NCI-H345 (cell line): ENCODE measurements at places on chromosomes 6 and 20.
A peak's percentile ranks its signal among the peaks of the same experiment; 100 is the strongest.

- DNase-seq: peak; percentile 63
Observed at GRCh38 chr20:31569163-31570020, 35.7 kb upstream of the ID1 start.

GRCh38 chr6:67883500-67884366 lies 751.3 kb upstream of the ADGRB3 start:
- DNase-seq: no peak

- DNase-seq: no peak
Observed at GRCh38 chr20:59299945-59300332, 472 bp upstream of the EDN3 start.

GRCh38 chr6:34531580-34532201 lies 24.4 kb downstream of the SPDEF start:
- no peak for DNase-seq

- no peak for DNase-seq
Observed at GRCh38 chr6:137471497-137471896, 22.7 kb downstream of the OLIG3 start.

- DNase-seq: no peak
Observed at GRCh38 chr20:62423326-62423706, 4.0 kb downstream of the RBBP8NL start.

DNA sequence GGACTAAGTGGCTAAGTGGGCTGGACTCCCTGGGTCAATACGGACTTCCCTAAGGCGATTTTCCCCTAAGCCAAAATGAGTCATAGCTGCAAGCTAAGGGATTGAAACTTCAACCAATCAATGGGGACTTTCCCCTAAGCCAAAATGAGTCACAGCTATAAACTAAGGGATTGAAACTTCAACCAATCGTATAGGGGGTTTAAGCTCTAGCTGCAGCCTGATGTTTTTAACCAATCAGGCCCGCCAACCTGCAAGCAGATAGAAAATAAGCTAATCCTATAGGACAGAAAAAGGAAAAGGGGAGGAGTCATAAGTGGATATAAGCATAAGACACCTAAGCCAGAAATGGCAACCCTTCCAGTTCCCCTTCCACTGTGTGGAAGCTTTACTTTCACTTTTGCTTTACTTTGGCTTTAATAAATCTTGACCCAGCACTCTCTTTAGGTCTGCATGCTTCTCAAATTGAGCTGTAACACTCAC lies 655.0 kb upstream of the HS3ST5 start:
- DNase-seq: no peak

DNA sequence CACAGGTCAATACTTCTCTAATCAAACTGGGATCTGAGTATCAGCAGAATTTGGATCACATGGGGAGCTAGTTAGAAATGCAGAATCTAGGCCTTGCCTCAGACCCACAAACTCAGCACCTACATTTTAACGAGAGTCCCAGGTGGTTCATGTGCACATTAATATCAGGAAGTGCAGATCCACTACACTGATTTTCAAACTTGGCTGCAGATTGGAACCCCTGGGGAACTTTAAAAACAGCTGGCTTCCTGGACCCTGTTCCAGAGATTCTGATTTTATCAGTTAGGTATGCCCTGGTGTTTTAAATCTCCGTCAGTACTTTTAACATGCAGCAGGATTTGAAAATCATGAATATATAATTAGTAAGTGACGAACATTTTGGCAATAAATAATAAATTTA lies 1.9 kb upstream of the CST8 start:
- no peak for DNase-seq

DNA sequence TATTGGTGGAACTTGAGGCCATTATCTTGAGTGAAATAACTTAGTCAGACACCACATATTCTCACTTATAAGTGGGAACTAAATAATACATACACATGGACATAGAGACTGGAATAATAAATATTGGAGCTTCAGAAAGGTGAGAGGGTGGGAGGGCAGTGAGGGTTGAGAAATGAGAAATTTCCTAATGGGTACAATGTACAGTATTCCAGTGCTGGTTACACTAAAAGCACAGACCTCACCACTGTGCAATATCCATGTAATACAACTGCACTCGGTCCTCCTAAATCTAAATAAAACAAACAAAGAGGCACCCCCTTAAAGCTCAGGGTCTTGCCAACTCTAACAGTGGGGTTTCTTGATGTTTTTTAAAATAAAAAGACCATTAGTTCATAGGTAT lies 53.2 kb downstream of the IGF2R start:
- DNase-seq: no peak

- peak; percentile 59 for DNase-seq
Observed at GRCh38 chr6:139778688-139779087, 404.2 kb upstream of the CITED2 start.

GRCh38 chr6:51936531-51937290 lies 150.7 kb downstream of the PKHD1 start:
- DNase-seq: no peak

DNA sequence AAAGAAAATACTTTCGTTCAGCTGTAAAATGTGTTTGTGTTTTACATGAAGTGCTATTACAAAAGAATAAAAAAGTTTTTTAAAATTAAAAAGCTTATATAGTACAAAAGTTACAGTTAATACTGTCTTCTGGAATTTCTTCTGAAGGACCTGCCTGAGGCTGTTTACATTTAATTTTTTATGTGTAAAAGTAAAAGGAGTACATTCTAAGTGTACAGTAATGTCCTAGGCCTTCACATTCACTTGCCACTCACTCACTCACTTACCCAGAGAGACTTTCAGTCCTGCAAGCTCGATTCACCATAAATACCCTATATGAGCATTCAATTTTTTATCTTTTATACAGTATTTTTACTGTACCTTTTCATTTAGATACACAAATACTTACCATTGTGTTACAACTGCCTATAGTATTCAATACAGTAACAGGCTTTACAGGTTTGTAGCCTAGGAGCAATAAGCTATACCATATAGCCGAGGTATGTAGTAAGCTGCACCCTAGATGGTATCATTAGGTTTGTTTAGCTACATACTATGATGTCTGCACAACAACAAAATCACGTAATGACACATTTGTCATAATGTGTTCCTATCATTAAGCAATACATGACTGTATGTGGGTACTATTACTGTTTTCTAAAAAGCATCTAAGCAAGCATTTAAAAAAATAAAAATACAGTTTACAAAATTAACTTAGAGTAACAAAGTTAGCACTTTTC lies 33.0 kb downstream of the RNF146 start:
- no peak for DNase-seq

DNA sequence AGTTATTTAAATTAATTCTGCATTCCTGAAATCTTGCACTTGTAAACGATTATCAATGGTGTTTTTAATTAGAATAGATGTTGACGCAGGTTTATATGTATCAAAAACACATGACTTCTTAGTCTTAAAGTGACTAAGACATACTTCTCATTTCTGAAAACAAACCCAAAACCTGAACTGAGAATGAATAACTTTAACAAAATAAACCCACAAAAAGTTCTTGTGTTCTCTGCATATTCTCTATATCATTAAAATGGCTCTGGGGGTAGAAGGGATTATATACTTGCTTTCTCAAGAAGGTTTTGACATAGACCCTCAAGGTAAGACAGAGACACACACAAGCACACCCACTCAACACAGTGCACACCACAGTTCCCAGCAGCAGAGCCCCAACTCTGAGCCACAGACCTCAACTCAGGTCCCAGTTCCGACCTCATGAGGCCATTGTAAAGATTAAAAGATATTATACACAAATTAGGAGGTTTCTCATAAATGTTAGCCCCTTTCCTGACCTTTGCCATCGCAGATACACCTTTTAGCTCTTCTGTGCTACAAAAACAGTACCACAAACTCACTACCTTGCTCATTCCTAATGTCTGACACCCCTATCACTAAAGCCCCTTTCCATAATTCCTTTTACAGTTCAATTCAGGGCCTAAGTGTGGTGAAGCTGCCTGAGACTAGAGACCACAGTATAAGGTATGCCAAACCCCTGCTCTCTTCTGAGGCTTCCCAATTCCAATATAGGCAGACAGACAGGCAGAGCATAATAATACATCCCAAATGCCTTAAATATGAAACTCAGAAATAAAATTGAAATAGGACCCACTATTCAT lies 267.8 kb downstream of the PTPRK start:
- DNase-seq: no peak
